ENCODE measurements at places on chromosomes 3 and 15. TPM values are rescaled to one million over a fixed set of nuclear protein-coding genes. Genes with fewer than 3 reads are reported as not detected.

TMEM43 gene
- total RNA-seq = 66.1 TPM

PRKAR2A gene
- total RNA-seq = 24.3 TPM

AHSG gene
- total RNA-seq = 0.75 TPM

SNX22 gene
- 0.49 TPM for total RNA-seq

SAMD7 gene
- total RNA-seq = not detected

DNA sequence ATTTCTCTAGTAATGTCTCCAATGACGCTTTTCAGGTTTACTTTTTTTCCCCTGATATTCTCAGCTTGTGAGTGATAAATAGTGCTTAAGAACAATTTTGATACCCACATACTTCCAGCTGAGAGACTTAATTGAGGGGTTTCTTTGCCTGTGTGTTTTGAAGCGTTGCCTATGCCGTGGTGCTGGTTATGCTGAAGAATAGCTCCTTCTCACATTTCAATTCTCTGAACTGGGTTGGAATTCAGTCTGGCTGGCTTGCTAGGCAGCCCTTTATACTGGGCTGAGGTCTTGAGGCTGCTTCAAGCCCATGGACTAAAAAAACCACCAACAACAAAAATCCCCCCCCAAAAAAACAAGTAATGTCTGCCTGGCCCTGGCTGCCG lies 87.4 kb downstream of the CHST2 start:
- DNase-seq = no peak

DNA sequence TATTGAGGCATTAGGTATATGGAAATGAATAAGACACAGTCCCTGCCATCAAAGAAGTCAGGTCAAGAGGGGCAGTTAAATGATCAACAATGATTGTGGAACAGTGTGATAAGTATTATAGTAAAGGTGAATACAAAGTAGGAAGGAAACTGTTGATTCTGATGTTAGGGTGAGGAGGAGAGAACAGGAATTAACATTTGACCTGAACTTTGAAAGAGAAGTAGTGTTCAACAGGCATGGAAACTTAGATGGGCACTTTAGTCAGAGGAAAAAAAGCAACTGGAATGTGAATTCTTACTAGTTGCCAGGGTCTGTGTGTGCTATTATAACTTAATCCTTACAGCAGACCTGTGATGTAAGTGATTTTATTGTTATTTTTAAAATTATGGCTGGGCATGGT lies 17.6 kb downstream of the HACD3 start:
- DNase-seq = peak; percentile 17

GRCh38 chr15:94287794-94288246 lies 56.5 kb downstream of the MCTP2 start:
- no peak for DNase-seq

- no peak for DNase-seq
These were observed 15.2 kb downstream of the SLTM start for GRCh38 chr15:58918239-58918638.

- no peak for DNase-seq
These were observed 60.8 kb downstream of the PLOD2 start for GRCh38 chr3:146100180-146100579.

GRCh38 chr3:86930831-86931230 lies 60.1 kb downstream of the VGLL3 start:
- DNase-seq = no peak

- DNase-seq = peak; percentile 70
These were observed 41.9 kb downstream of the FMN1 start for GRCh38 chr15:33152502-33153109.

DNA sequence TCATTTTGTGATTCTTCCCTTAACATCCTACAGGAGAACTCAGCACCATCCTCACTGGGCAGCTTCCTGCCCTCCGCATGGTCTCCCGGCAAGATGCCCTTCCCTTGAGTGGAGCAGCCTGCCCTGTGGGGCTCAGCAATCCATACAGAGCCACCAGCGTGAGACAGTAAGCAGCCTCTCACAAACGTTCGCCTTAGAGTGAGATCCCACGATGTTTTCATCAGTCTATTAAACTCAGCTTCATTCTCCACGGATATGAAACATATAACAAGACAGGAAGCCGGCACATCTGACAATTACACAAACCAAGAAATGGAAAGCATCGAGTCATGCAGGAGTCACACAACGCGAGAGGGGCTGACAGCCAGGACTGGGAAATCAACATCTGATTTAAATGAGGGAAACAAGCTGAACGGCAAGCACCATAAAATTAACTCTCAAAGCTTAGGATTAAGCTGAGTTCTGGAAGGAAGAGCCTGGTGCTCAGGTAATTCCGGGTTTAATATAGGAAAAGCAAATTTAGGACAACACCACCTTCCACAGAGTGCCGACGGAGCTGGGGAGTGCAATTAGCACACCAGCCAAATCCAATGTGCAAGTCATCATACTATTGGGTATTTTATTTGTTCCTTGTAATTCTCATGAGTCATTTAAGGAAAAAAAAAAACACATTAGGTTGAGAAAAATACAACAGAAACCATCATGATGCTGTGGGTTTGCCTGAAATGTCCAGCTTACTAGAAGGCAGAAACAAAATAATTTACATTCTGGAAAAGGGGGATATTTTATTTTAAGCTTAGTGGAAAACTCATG lies 272.0 kb downstream of the OCA2 start:
- DNase-seq = peak; percentile 87

DNA sequence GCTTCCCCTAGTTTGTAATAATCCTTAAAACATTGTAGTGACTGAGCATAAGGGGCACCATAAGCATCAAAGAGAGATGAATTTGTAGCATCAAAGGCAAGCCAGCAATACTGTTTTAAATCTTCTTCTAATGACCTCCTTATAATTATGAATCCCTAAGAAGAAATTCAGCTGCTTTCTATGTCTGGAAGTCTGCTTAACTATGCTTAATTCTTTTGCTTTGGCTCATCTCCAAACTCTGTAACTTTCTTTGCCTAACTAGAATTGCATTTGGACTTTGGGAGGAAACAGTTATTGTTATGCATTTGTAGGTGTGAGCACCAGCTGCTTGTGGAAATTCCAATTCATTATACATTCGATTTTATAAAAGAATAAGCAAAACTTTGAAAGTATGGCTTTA lies 117.7 kb upstream of the SPATA16 start:
- DNase-seq = peak; percentile 16

GRCh38 chr3:156750191-156750873 lies 75.8 kb upstream of the LEKR1 start:
- DNase-seq = peak; percentile 38
